ENCODE measurements at places on chromosomes 7 and 10. TPM values are rescaled to one million over a fixed set of nuclear protein-coding genes. Genes with fewer than 3 reads are reported as not detected.

DNA sequence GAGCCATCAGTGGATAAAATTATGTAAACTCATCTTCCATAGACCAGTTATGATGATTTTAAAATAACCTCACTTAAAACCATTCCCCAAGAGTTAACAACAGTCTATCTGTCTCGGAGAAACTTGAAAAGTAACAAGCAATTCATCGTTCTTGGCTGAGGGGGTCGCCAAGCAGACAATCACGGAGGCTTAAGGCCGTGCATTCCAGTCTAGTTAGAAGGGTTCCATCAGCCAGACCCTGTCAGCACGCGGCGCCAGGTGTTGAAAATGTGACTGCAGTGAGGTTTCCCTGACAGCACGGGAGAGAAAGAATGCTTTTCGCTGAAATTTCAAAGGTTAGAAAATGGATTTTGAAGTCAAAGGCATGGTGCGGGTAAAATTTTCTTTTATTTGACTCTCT is 1025.0 kb upstream of the CELF2 start:
- no peaks in the 10 kb centered on the region for H3K27me3 ChIP-seq
- H3K4me1 ChIP-seq: peaks cover 5% of the 10 kb centered on the region
- no peak overlapping the region for H3K27ac ChIP-seq
- no peak for DNase-seq

- H3K27me3 ChIP-seq: peaks cover 48% of the 10 kb centered on the region
- no peak for DNase-seq
- no peak overlapping the region for H3K4me3 ChIP-seq
- H3K27ac ChIP-seq: no peak overlapping the region
- no peaks in the 10 kb centered on the region for H3K36me3 ChIP-seq
Observed at GRCh38 chr10:71433768-71434744, 37.3 kb downstream of the CDH23 start.

GRCh38 chr10:18949391-18949790 is 99.2 kb upstream of the MALRD1 start:
- no peak overlapping the region for H3K27ac ChIP-seq
- no peaks in the 10 kb centered on the region for H3K27me3 ChIP-seq
- DNase-seq: no peak
- H3K4me1 ChIP-seq: no peaks in the 10 kb centered on the region
- H3K4me3 ChIP-seq: no peak overlapping the region

- H3K27ac ChIP-seq: no peak overlapping the region
- H3K36me3 ChIP-seq: no peaks in the 10 kb centered on the region
- H3K27me3 ChIP-seq: peaks cover 23% of the 10 kb centered on the region
- no peaks in the 10 kb centered on the region for H3K4me1 ChIP-seq
Observed at GRCh38 chr7:104890216-104890615, 123.8 kb upstream of the KMT2E start.

GRCh38 chr10:91883549-91884444 is 25.5 kb downstream of the FGFBP3 start:
- H3K4me3 ChIP-seq: peak overlapping the region; percentile 50
- H3K36me3 ChIP-seq: no peaks in the 10 kb centered on the region
- peak overlapping the region; percentile 92 for H3K27ac ChIP-seq
- peaks cover 45% of the 10 kb centered on the region for H3K4me1 ChIP-seq

- H3K4me3 ChIP-seq: no peak overlapping the region
- peaks cover 2% of the 10 kb centered on the region for H3K36me3 ChIP-seq
- DNase-seq: no peak
- H3K27ac ChIP-seq: no peak overlapping the region
- peaks cover 21% of the 10 kb centered on the region for H3K27me3 ChIP-seq
Observed at GRCh38 chr7:131608116-131608500, 51.7 kb upstream of the PODXL start.

- no peaks in the 10 kb centered on the region for H3K27me3 ChIP-seq
- no peaks in the 10 kb centered on the region for H3K36me3 ChIP-seq
- no peak for DNase-seq
Observed at GRCh38 chr10:12835709-12836108, 165.8 kb downstream of the CCDC3 start.

DNA sequence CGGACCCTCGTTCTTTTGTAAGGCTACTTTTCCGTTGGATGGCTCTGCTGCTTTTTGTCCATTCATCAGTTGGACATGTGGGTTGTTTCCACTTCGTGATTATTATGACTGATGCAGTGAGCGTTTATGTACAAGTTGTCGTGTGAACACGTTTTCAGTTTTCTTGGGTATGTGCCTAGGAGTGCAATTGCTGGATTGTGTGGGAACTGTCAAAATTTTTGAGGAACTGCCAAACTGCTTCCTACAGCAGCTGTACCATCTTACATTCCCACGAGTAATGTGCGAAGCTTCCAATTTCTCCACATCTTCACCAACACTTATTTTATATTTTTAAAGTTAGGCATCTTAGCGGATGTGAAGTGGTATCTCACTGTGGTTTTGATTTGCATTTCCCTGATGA is 10.4 kb downstream of the FKBP6 start:
- no peaks in the 10 kb centered on the region for H3K36me3 ChIP-seq
- peaks cover 18% of the 10 kb centered on the region for H3K4me1 ChIP-seq
- H3K27ac ChIP-seq: no peak overlapping the region
- H3K4me3 ChIP-seq: no peak overlapping the region

- no peaks in the 10 kb centered on the region for H3K36me3 ChIP-seq
- H3K27ac ChIP-seq: no peak overlapping the region
- H3K4me3 ChIP-seq: no peak overlapping the region
- no peak for DNase-seq
Observed at GRCh38 chr7:69787736-69788431, 189.6 kb downstream of the AUTS2 start.

DNA sequence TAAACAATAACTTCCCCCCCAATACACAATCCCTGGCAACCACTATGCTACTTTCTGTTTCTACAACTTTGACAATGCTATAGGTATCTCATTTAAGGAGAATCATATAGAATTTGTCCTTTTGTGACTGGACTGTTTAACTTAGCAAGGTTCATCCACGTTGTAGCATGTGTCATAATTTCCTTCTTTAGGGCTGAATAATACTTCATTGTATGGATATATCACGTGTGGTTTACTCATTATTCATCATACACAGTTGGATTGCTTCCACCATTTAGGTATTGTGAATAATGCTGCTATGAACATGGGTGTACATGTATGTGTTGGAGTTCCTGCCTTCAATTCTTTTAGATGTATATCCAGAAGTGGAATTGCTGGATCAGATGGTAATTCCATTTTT is 111.0 kb downstream of the LMBR1 start:
- H3K27ac ChIP-seq: no peak overlapping the region
- H3K27me3 ChIP-seq: no peaks in the 10 kb centered on the region
- H3K4me1 ChIP-seq: peaks cover 8% of the 10 kb centered on the region

DNA sequence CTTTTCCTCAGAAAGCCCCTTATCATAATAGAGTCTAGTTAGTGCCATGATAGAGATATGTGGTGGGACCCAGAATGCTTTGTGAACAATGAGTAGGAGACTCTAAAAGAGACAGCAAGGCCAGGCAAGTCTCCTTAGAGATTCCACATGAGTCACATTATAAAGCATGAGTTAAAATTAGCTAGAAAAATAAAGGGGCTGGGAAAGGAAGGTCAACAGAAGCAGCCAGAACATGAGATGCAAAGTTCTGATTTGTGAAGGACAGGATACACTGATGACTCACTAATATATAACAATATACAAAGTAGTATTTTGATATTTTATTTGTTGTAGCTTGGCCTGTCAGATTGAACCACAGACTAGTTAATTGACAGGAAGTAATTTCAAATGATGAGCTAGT is 25.3 kb upstream of the SNX13 start:
- no peak overlapping the region for H3K4me3 ChIP-seq
- no peaks in the 10 kb centered on the region for H3K27me3 ChIP-seq
- H3K27ac ChIP-seq: peak overlapping the region; percentile 49
- H3K4me1 ChIP-seq: peaks cover 16% of the 10 kb centered on the region
- H3K36me3 ChIP-seq: no peaks in the 10 kb centered on the region

DNA sequence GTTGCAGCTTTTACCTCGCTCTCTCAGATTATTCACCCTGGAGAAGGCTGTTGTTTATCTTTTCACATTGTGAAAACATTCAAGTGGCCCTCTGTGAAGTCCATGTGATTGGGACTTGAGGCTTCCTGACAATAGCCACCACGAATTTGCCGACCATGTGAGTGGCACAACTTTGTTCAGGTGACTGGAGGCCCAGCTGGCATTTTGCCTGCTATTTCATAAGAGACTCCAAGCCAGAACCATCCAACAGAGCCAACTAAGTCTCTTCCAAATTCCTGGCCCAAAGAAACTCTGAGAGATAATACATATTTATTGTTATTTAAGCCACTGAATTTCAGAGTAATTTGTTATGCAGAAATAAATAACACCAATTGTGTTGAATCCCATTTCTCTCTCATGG is 38.2 kb upstream of the CCSER2 start:
- H3K4me1 ChIP-seq: peaks cover 5% of the 10 kb centered on the region
- peaks cover 5% of the 10 kb centered on the region for H3K27me3 ChIP-seq
- no peak overlapping the region for H3K27ac ChIP-seq
- H3K4me3 ChIP-seq: no peak overlapping the region
- peaks cover 2% of the 10 kb centered on the region for H3K36me3 ChIP-seq

GRCh38 chr7:126953461-126953860 is 299.3 kb downstream of the GRM8 start:
- no peak overlapping the region for H3K27ac ChIP-seq
- H3K4me1 ChIP-seq: no peaks in the 10 kb centered on the region
- no peaks in the 10 kb centered on the region for H3K36me3 ChIP-seq
- H3K27me3 ChIP-seq: peaks cover 2% of the 10 kb centered on the region

GRCh38 chr7:107856806-107857540 is 34.0 kb upstream of the DLD start:
- H3K27ac ChIP-seq: no peak overlapping the region
- no peak overlapping the region for H3K4me3 ChIP-seq
- DNase-seq: no peak
- no peaks in the 10 kb centered on the region for H3K36me3 ChIP-seq
- H3K27me3 ChIP-seq: peaks cover 9% of the 10 kb centered on the region

GRCh38 chr10:91340613-91341362 is 69.4 kb upstream of the HECTD2 start:
- no peak for DNase-seq
- peaks cover 28% of the 10 kb centered on the region for H3K4me1 ChIP-seq
- no peaks in the 10 kb centered on the region for H3K36me3 ChIP-seq
- H3K27me3 ChIP-seq: no peaks in the 10 kb centered on the region

DNA sequence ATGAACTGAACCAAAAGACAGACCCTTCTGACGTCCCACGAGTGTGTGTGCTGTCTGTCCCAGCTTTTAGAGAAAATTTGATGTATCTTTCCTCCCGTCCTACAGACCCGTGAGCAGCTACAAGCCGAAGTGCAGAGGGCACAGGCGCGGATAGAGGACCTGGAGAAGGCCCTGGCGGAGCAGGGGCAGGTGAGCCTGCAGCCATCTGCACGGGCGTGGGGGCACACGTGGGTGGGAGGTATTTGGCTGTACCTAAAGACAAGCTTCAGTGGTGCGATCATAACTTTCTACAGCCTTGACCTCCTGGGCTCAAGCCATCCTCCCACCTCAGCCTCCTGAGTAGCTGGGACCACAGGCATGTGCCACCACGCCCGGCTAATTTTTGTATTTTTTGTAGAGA is 41.7 kb upstream of the DPYSL4 start:
- H3K4me1 ChIP-seq: no peaks in the 10 kb centered on the region
- no peaks in the 10 kb centered on the region for H3K36me3 ChIP-seq
- peak; percentile 53 for DNase-seq

GRCh38 chr7:120742372-120742771 is 115.6 kb downstream of the TSPAN12 start:
- H3K27ac ChIP-seq: no peak overlapping the region
- no peaks in the 10 kb centered on the region for H3K27me3 ChIP-seq
- H3K4me3 ChIP-seq: no peak overlapping the region
- H3K36me3 ChIP-seq: no peaks in the 10 kb centered on the region
- DNase-seq: no peak

DNA sequence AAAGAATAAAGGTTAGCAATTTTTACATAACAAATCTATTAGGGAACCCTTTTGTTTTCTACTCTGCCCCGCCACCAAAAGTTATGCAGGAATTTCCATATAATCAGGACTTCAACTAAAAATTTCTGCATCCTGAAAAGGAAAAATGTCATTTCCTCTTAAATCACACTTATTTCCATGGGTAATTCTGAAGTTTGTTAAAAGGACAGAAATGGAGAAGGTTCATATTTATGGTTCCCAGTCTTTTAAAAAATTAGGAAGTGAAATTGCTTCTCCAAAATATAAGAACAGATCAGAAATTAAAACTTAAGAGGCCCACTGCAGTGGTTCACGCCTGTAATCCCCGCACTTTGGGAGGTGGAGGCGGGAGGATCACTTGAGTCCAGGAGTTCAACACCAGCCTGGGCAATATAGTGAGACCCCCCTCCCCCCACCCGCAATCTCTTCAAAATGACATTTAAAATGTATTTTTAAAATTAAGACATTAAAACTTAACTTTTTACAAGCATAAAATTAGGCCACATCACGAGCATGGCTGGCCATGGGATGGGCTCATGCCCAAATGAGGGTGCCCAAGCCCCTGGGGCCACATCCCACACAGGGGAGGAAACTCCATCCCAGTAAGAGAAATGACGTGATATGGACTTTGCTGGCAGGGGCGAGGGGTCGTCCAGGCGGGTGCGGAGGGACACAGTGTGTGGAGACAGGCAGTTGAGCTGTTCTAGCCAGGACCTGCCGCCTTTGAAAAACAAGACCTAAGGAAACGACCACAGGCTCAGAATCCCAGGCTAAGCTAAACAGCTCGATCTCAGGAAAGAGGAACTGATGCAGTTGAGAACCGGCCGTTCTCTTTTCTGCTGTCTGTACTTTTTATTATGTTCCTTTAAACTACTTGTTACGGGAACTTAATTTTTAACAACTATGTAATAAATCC is 51.3 kb upstream of the NFE2L3 start:
- peaks cover 4% of the 10 kb centered on the region for H3K27me3 ChIP-seq
- H3K4me1 ChIP-seq: peaks cover 6% of the 10 kb centered on the region
- peaks cover 3% of the 10 kb centered on the region for H3K36me3 ChIP-seq
- H3K4me3 ChIP-seq: peak overlapping the region; percentile 56
- DNase-seq: no peak
- no peak overlapping the region for H3K27ac ChIP-seq

GRCh38 chr7:843230-843629 is 11.0 kb downstream of the SUN1 start:
- no peak overlapping the region for H3K27ac ChIP-seq
- H3K36me3 ChIP-seq: peaks cover 28% of the 10 kb centered on the region
- H3K4me3 ChIP-seq: no peak overlapping the region
- peak; percentile 51 for DNase-seq
- no peaks in the 10 kb centered on the region for H3K27me3 ChIP-seq

DNA sequence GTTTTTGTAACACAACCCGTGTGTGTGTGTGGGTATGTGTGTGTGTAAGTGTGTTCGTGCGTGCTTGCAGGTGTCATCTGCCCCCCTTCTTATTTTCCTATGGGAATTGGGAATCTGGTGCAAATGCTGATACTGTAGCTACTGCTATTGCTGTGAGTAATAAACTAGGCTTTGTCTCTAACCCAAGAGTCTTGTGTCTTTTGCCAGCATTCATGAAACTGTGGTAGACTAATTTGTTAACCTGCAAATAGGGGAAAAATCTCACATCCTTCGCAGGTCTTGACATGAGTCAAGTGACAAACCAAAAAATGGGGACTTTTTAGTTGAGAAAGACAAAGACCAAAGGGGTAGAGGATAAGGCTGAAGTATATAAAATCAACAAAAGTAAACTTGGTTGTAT is 57.9 kb upstream of the FAM133B start:
- peaks cover 3% of the 10 kb centered on the region for H3K36me3 ChIP-seq
- no peak for DNase-seq
- H3K4me3 ChIP-seq: no peak overlapping the region
- H3K4me1 ChIP-seq: peaks cover 18% of the 10 kb centered on the region
- no peak overlapping the region for H3K27ac ChIP-seq

Gene TRIP6
- total RNA-seq: 91.6 TPM

Gene GOLGA7B
- total RNA-seq: 0.13 TPM

Gene DYNC1I1
- total RNA-seq: 17.4 TPM

Gene GPR15LG
- not detected for total RNA-seq

Gene CYP26C1
- total RNA-seq: 0.15 TPM

Gene ZNF33B
- 6.6 TPM for total RNA-seq

Gene PAPOLB
- not detected for total RNA-seq

Gene CDK6
- 162 TPM for total RNA-seq

Gene GIMAP1
- total RNA-seq: not detected

Gene ABCC2
- 0.69 TPM for total RNA-seq

Gene ANKRD61
- total RNA-seq: not detected
